ENCODE measurements at places on chromosomes 12 and 14.

DNA sequence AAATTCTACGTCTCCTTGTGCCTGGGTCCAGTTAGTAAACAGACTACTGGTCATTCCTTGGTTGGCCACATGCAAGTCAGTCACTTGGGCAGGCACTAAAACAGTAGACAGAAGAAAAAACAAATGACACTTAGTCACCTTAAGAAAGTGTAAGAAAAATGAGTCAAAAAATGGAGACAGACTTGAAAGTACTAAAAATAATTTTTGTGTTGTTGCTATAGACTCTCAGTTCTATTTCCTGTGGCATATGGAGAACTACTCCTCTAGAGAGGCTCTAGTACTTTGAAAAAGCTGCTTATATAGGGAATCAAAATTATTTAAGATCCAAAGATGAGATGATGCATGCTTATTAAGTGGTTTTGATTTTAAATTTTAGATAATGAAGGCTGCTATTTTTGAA, 56.0 kb downstream of the PTPRB start:
- no peak for DNase-seq

GRCh38 chr12:24349051-24349799, 399.8 kb upstream of the SOX5 start:
- DNase-seq = no peak

- DNase-seq = peak; percentile 97
Observed at GRCh38 chr14:90513161-90514014, 116.6 kb downstream of the CALM1 start.

GRCh38 chr14:45658226-45658916, 405.4 kb upstream of the MIS18BP1 start:
- DNase-seq = no peak

- no peak for DNase-seq
Observed at GRCh38 chr12:132812631-132813305, 15.9 kb downstream of the GOLGA3 start.

- DNase-seq = no peak
Observed at GRCh38 chr12:96170328-96170727, 23.8 kb upstream of the ELK3 start.

GRCh38 chr14:49857427-49858003, 4.9 kb upstream of the NEMF start:
- DNase-seq = no peak

DNA sequence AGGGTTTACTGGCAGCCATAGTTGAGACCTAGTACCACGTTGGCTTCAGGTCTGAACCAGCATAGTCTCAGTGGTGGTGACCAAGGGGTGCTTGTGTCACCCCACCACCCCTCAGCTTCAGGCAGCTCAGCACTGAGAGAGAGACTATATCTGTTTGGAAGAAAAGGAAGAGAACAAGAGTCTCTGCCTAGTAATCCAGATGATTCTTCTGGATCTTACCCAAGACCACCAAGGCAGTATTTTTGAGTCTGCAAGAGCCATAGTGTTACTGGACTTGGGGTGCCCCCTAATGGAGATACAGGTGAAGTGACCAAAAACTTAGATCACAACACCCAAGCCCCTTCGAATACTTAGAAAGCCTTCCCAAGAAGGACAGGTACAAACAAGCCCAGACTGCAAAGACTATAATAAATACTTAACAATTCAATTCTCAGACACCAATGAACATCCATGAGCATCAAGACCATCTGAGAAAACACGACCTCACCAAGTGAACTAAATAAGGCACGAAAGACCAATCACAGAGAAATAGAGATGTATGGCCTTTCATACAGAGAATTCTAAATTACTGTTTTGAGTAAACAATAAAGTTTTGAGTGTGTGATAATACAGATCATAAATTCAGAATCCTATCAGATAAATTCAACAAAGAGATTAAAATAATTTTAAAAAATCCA, 107.0 kb downstream of the HELB start:
- no peak for DNase-seq

- DNase-seq = peak; percentile 89
Observed at GRCh38 chr12:47717443-47718193, 7.7 kb downstream of the ENDOU start.

- no peak for DNase-seq
Observed at GRCh38 chr14:105484069-105484996, 2.4 kb upstream of the CRIP1 start.

Data from hippocampal formation (tissue), 2 donors.